ENCODE measurements at places on chromosomes 12 and 14.

- no peak for DNase-seq
Observed at GRCh38 chr12:108784270-108784669, 53.0 kb upstream of the CORO1C start.

- no peak for DNase-seq
Observed at GRCh38 chr12:128083132-128083729, 183.7 kb upstream of the TMEM132C start.

- DNase-seq = no peak
Observed at GRCh38 chr14:61622051-61622450, 73.3 kb upstream of the HIF1A start.

DNA sequence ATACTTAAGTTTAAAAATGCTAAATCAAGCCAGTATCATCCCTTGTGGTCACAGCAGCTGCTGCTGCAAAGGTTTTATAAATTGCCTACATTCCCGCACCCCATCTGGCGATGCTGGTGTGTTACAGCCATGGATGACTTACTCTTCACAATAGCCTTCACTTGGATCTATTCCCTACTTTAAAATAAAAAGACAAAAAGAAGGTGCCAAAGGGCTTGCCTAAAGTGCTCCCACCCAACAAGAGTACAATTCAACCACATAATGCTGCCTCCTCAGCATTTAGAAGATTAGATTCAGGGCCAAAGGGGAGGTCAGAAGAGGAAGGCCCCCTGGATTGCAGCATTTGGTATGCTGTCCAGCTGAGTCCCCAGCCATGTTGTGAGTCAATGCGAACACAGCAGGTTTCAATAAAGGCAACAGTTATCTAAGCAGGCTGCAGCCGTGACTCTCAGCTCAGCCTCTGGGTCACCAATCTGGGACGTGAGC lies 176.1 kb downstream of the DAD1 start:
- no peak for DNase-seq

GRCh38 chr12:21526053-21526452 lies at the start of gene SPX:
Gene SPX (plus strand): TSS chr12:21526296. CDS start chr12:21526473, 177 bp downstream.
- no peak for DNase-seq

Data from activated CD4-positive, alpha-beta T cell treated with anti-CD3 and anti-CD28 coated beads, Interleukin-2, amount 50 U/mL, for 16 hours (primary cell).